ENCODE measurements at places on chromosomes 4 and X. TPM values are rescaled to one million over a fixed set of nuclear protein-coding genes. Genes with fewer than 3 reads are reported as not detected.

Gene PASD1
- not detected for total RNA-seq

Gene BGN
- 10.1 TPM for total RNA-seq

Gene LDB2
- 40.6 TPM for total RNA-seq

Gene ARHGEF38
- not detected for total RNA-seq

All from fibroblast of lung (primary cell).